ENCODE measurements at places on chromosomes 2 and 18. TPM values are rescaled to one million over a fixed set of nuclear protein-coding genes. Genes with fewer than 3 reads are reported as not detected.

The TEX44 gene
- polyA plus RNA-seq = not detected

The ACYP2 gene
- 19.7 TPM for polyA plus RNA-seq

The OR6B3 gene
- not detected for polyA plus RNA-seq

The RAPGEF4 gene
- polyA plus RNA-seq = 0.07 TPM

The AQP12A gene
- polyA plus RNA-seq = not detected

The CACNB4 gene
- polyA plus RNA-seq = not detected

The ATIC gene
- 103 TPM for polyA plus RNA-seq

The STEAP3 gene
- polyA plus RNA-seq = 1.2 TPM

The ACMSD gene
- polyA plus RNA-seq = not detected

The GPR35 gene
- 0.74 TPM for polyA plus RNA-seq

The COL3A1 gene
- not detected for polyA plus RNA-seq
